ENCODE measurements at places on chromosomes 12 and 14.

DNA sequence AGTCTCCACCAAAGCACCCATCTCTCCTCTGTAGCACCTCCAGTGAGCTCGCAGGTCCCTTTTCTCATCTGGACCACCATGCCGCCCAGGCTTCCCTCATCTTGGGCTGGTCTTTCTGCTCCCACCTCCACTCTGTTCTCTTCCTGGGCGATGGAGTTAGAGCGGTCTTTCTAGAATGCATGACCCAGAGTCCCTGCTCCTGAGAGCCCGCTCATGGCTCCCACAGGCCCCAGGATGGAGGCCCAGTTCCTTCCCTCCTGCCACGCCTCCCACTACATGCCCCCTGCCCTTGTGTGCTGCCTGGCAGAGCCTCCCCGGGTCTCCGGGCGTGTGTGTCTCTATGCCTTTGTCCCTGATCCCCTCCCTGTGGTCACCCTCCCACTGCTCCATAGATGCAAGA is 100.7 kb upstream of the RTL1 start:
- H3K4me3 ChIP-seq: no peak overlapping the region
- H3K27me3 ChIP-seq: no peaks in the 10 kb centered on the region
- peaks cover 57% of the 10 kb centered on the region for H3K36me3 ChIP-seq
- no peak overlapping the region for H3K27ac ChIP-seq
- peaks cover 17% of the 10 kb centered on the region for H3K4me1 ChIP-seq
- DNase-seq: no peak

- H3K27me3 ChIP-seq: no peaks in the 10 kb centered on the region
- no peaks in the 10 kb centered on the region for H3K36me3 ChIP-seq
- H3K4me1 ChIP-seq: no peaks in the 10 kb centered on the region
- H3K27ac ChIP-seq: no peak overlapping the region
- no peak for DNase-seq
Measured at GRCh38 chr14:68308726-68309520, 483.9 kb downstream of the ZFP36L1 start.

- DNase-seq: no peak
- no peaks in the 10 kb centered on the region for H3K4me1 ChIP-seq
- no peak overlapping the region for H3K4me3 ChIP-seq
- H3K36me3 ChIP-seq: no peaks in the 10 kb centered on the region
- H3K27ac ChIP-seq: no peak overlapping the region
- H3K27me3 ChIP-seq: peaks cover 78% of the 10 kb centered on the region
Measured at GRCh38 chr12:1926251-1926657, 7.8 kb upstream of the CACNA2D4 start.

DNA sequence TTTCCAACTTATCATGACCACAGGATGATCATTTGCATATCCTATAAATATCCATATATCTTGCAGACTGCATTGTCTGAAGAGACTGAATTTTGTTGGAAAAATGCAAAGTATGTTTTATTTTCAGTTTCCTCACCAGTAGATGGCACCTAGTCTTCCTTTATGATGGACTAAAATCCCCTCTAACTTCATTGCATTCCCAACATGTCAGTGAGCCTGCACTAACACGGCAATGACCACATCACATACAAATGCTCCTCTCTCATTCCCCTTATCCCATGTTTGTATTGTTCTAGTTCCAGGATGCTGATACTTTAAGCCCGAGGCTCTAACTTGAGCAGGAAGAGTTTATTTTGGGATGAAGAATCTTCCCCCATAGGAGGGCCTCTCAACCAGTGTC is 24.7 kb upstream of the MYBPC1 start:
- H3K27ac ChIP-seq: no peak overlapping the region
- H3K4me1 ChIP-seq: no peaks in the 10 kb centered on the region
- H3K27me3 ChIP-seq: no peaks in the 10 kb centered on the region
- DNase-seq: peak; percentile 29
- no peak overlapping the region for H3K4me3 ChIP-seq

DNA sequence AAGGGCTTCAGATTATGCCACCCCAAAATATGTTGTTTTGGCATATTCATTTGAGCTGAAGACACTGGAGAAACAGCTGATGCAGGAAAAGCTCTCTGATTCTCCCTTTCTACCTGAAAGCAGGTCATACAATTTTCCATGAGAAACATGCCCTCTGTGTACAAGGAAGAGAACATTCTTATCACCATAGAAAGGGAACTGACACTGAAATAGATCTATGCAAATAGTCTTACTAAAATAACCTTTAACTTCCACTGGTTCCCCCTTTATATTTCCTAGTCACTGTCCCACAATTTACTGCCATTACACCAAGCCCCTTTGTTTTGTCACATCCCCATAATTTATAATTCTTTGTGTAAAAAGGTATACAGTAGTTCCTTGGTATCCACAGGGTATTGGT is 9.6 kb upstream of the PHC1 start:
- no peaks in the 10 kb centered on the region for H3K27me3 ChIP-seq
- peaks cover 1% of the 10 kb centered on the region for H3K4me1 ChIP-seq
- H3K27ac ChIP-seq: no peak overlapping the region
- DNase-seq: no peak
- H3K4me3 ChIP-seq: no peak overlapping the region
- H3K36me3 ChIP-seq: no peaks in the 10 kb centered on the region

DNA sequence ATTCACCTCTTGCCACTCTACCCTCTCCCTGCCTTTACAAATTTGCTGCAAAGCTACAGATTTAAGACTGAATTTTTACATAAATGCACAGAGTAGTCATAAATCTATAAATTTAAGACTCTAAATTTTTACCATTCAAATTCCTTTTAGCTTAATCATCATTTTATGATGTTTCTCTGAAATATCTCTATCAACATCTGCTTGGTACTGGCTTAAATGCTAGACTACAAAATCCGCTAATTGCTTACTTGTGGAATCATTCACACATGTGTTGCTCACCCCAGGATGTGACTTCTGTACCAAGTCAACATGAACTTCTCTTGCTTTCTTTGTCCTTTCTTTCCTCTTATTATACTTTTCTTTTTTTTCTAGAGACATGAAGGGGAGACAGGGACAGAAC is 109.2 kb downstream of the GALC start:
- no peaks in the 10 kb centered on the region for H3K27me3 ChIP-seq
- no peaks in the 10 kb centered on the region for H3K36me3 ChIP-seq
- H3K4me1 ChIP-seq: peaks cover 5% of the 10 kb centered on the region
- H3K27ac ChIP-seq: no peak overlapping the region
- H3K4me3 ChIP-seq: no peak overlapping the region
- no peak for DNase-seq

DNA sequence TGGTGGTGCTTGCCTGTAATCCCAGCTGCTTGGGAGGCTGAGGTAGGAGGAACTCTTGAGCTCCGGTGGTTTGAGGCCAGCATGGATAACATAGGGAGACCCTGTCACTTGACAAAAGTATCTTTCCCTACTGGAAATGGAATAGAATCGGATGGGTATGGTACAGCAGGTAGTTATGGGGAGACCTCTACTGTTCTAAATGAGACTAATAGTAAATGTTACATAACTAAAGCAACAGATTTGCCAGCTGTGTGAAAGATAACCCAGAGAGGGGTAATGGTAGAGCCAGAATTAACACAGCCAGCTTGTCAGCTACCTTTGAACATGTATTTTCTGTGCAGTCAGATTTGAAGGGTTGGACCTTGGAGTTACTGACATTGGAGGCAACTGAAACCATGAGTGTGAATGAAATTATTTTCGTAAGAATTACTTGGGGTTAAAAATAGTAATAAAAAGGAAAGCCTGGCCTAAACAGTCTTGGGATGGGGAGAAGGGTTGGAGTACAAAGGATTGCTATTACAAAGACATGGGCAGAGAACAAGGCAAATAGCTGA is 21.7 kb upstream of the NUP107 start:
- H3K4me3 ChIP-seq: no peak overlapping the region
- DNase-seq: no peak
- H3K27ac ChIP-seq: no peak overlapping the region
- H3K27me3 ChIP-seq: no peaks in the 10 kb centered on the region
- no peaks in the 10 kb centered on the region for H3K4me1 ChIP-seq

DNA sequence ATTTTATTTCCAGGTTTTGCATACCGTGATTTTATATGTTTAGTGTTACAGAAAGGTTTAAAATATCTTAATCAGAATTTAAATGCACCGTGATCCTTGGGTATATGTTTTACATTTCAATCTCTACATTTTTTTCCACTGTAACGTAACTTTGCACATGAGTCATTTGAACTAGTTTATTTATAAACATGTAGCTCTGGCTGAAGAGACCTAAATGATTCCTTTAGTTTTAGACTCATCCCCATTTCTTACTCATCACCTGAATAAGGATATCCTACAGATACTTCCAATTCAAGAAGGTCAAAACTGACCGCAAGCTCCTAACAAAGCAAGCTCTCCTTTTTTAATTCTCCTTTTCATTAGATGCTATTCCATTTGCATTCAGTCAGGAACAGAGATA is 42.7 kb upstream of the SLC6A15 start:
- H3K4me1 ChIP-seq: no peaks in the 10 kb centered on the region
- no peak overlapping the region for H3K27ac ChIP-seq
- no peak overlapping the region for H3K4me3 ChIP-seq
- peak; percentile 46 for DNase-seq
- H3K36me3 ChIP-seq: no peaks in the 10 kb centered on the region

- H3K36me3 ChIP-seq: no peaks in the 10 kb centered on the region
- H3K4me3 ChIP-seq: no peak overlapping the region
- H3K27me3 ChIP-seq: no peaks in the 10 kb centered on the region
Measured at GRCh38 chr12:58916921-58917511, 3.3 kb downstream of the LRIG3 start.

DNA sequence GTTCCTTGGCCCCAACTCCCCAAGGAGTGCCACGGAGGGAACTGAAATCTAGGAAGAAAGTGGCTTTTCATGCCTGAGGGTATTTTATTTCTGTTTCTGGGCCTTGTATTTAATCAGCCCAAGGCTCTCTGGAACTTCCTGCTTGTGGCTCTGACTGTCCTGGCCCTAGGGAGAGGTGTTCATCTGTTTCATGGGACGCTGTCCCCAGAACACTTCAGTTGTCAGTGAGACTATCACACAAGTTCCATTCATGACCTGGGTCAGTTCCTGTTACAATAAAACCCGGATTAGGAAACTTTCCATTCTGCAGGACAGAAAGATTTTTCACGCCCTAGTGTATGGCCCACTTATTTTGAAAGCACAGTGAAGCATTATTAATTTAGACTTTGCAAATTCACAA is 18.5 kb upstream of the TC2N start:
- H3K27me3 ChIP-seq: no peaks in the 10 kb centered on the region
- no peaks in the 10 kb centered on the region for H3K4me1 ChIP-seq
- no peak overlapping the region for H3K27ac ChIP-seq
- DNase-seq: no peak

DNA sequence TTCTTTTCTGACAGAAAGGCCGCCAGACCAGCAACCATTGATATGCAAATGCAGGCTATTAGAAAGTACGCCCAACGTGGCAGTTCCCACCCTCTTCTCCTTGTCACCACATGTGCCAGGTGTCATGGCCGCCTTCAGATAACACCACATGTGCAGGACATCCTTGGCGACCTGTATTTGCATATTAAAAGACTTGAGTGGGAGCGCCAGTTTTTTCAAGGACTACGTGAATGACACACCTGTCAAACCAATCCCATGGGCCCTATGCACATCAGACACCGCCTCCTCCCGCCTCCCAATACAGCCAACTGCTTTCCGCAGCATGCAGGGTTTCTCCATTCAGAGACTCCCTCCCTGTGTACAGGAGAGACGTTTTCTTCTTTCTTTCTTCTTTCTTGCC is 318.6 kb upstream of the FAR2 start:
- no peaks in the 10 kb centered on the region for H3K4me1 ChIP-seq
- H3K27me3 ChIP-seq: no peaks in the 10 kb centered on the region
- H3K36me3 ChIP-seq: no peaks in the 10 kb centered on the region
- H3K27ac ChIP-seq: no peak overlapping the region

DNA sequence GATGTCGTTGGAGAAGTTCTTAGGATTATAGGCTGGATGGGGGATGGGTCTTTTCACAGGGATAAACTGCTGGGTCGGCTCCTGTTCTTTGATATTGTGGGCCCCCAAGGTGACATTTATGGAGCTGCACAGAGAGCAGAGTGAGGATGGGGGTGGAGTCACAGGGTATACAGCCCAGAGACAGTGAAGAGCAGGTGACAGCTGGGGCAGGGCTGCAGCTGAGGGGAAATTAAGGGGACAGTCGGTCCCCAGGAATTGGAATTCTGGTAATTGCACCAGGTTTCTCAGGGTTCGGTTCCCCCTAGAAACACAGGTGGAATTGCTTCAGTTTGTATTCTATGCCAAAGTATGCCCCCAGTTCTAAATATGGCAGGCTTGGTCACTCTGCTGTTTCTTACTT is 1.7 kb downstream of the GZMB start:
- no peak overlapping the region for H3K27ac ChIP-seq
- no peak for DNase-seq
- H3K4me1 ChIP-seq: no peaks in the 10 kb centered on the region
- H3K27me3 ChIP-seq: no peaks in the 10 kb centered on the region

DNA sequence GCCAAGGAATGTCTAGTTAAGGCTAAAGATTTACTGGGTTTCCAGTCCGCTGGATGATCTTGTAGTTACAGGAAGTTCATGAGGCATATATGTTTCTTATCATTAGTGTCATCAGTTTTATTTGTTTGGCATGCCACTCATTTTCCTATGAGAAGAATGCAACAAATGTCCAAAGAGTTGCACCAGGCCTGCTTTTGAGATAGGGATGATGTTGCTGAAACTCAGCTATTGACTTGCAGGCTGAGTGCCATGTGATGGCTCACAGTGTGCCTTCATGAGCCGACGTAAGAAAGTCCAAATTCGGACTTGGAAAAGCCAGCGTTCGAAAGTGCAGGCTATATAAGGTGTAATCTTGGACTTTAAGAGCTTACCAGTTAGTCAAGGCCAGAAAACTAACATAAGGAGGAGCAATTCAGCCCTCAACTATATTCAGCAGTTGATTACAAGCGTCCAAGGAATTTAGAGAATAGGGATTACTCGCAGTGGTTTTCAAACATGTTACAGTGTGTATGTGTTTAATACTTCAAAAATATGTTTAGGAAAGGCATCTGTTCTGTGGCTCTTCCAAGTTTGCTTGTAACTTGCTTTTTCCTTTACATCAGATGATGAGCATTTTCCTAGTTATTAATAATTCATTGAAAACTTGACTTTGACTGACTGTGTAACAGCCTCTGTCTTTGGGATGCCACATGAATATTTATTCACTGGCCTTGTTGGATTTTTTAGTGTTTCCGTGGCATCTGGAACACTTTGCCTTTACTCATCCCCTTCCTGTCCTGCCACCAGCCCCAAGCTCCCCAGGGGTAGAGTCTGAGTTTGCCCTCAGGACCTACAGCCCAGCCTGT is 101.3 kb downstream of the LGMN start:
- no peak overlapping the region for H3K27ac ChIP-seq
- DNase-seq: peak; percentile 82
- H3K4me1 ChIP-seq: peaks cover 25% of the 10 kb centered on the region
- H3K36me3 ChIP-seq: peaks cover 24% of the 10 kb centered on the region
- no peaks in the 10 kb centered on the region for H3K27me3 ChIP-seq

- peaks cover 2% of the 10 kb centered on the region for H3K4me1 ChIP-seq
- H3K4me3 ChIP-seq: no peak overlapping the region
- peaks cover 21% of the 10 kb centered on the region for H3K36me3 ChIP-seq
- H3K27me3 ChIP-seq: no peaks in the 10 kb centered on the region
- DNase-seq: no peak
Measured at GRCh38 chr12:53551889-53552291, 44.6 kb upstream of the NPFF start.
